Skeletal muscle tissue (tissue), 5 donors: ENCODE measurements at places on chromosomes 16 and 17. TPM values are rescaled to one million over a fixed set of nuclear protein-coding genes. Genes with fewer than 3 reads are reported as not detected.

The HCRT gene
- not detected for total RNA-seq

The USP32 gene
- total RNA-seq, result 39.7 TPM

The UMOD gene
- total RNA-seq, result not detected

The EPX gene
- total RNA-seq, result 0.52 TPM

The CSH2 gene
- not detected for total RNA-seq

The DNAH9 gene
- 1.0 TPM for total RNA-seq

The HID1 gene
- total RNA-seq, result 3.7 TPM

The WRAP53 gene
- total RNA-seq, result 7.3 TPM

The CDH3 gene
- not detected for total RNA-seq

The C16orf95 gene
- total RNA-seq, result 2.6 TPM

The ALDH3A1 gene
- not detected for total RNA-seq

The KRTAP1-5 gene
- total RNA-seq, result not detected

The RNU2-1 gene
- not detected for total RNA-seq

The MTSS2 gene
- 18.8 TPM for total RNA-seq

The MYLK3 gene
- 13.6 TPM for total RNA-seq

The KIF18B gene
- total RNA-seq, result 1.0 TPM

The RETREG3 gene
- total RNA-seq, result 47.5 TPM

The ACSM2B gene
- 0.52 TPM for total RNA-seq

The SERPINF2 gene
- total RNA-seq, result not detected

The ZNF205 gene
- 7.3 TPM for total RNA-seq

The TBX6 gene
- total RNA-seq, result not detected

The NUP88 gene
- 46.4 TPM for total RNA-seq

The TRPV3 gene
- 0.52 TPM for total RNA-seq

The DHX38 gene
- 53.2 TPM for total RNA-seq

The AIPL1 gene
- total RNA-seq, result not detected

The C1QL1 gene
- 1.0 TPM for total RNA-seq

The MPV17L gene
- total RNA-seq, result 3.1 TPM

The C17orf67 gene
- 1.0 TPM for total RNA-seq

The CHD9NB gene
- 0.52 TPM for total RNA-seq

The MYO15A gene
- total RNA-seq, result 0.52 TPM

The TPSD1 gene
- not detected for total RNA-seq

The TRIM16 gene
- 45.9 TPM for total RNA-seq

The SOX9 gene
- 6.3 TPM for total RNA-seq

The PPP1R1B gene
- total RNA-seq, result 3.1 TPM

The SHISA6 gene
- total RNA-seq, result 2.1 TPM

The ASGR1 gene
- total RNA-seq, result 1.0 TPM

The SLC5A10 gene
- total RNA-seq, result not detected

The VTN gene
- total RNA-seq, result 0.52 TPM

The SULT1A2 gene
- 0.52 TPM for total RNA-seq

The C17orf78 gene
- total RNA-seq, result not detected

The GRAPL gene
- total RNA-seq, result 0.52 TPM

The IRF8 gene
- 19.8 TPM for total RNA-seq

The C17orf100 gene
- total RNA-seq, result not detected

The GNG13 gene
- not detected for total RNA-seq

The C17orf58 gene
- total RNA-seq, result 12.0 TPM

The LRRC59 gene
- 43.3 TPM for total RNA-seq

The SCARF1 gene
- 5.7 TPM for total RNA-seq

The OR2C1 gene
- total RNA-seq, result not detected

The GSDMA gene
- not detected for total RNA-seq

The KRT16 gene
- total RNA-seq, result 0.52 TPM

The DHRS7B gene
- 29.7 TPM for total RNA-seq

The GRAP gene
- 6.3 TPM for total RNA-seq

The MYL11 gene
- 12,119 TPM for total RNA-seq

The PYDC1 gene
- total RNA-seq, result not detected

The KRTAP2-3 gene
- total RNA-seq, result not detected

The MYH13 gene
- 0.52 TPM for total RNA-seq

The GPT2 gene
- 15.7 TPM for total RNA-seq

The KCNJ2 gene
- total RNA-seq, result 34.4 TPM

The TBC1D3H gene
- total RNA-seq, result not detected
